Central memory CD4-positive, alpha-beta T cell (primary cell): ENCODE measurements at places on chromosomes 3 and 15.

GRCh38 chr3:186955898-186956696, 25.8 kb downstream of the ST6GAL1 start:
- no peak for DNase-seq

DNA sequence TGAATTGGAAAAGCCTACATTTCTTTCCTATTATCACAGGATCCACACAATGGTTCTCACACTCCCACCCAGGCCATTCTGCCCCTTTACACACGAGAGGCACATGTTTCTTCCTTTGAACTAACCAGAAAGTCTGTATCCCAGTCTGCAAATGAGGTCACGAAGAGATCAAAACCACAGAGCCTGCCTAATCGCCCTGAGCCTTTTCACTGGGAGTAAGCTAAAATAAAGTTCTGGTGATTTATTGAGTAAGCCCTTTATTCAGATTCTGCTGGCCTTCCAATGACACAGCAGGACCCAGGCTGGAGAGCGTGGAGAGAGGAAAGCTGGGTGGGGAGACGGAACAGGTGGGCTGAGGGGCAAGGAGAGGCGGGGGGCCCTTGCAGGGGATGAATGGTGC, 78.7 kb downstream of the ATP1B3 start:
- no peak for DNase-seq

- no peak for DNase-seq
Observed at GRCh38 chr15:85403745-85404144, 23.3 kb downstream of the AKAP13 start.

DNA sequence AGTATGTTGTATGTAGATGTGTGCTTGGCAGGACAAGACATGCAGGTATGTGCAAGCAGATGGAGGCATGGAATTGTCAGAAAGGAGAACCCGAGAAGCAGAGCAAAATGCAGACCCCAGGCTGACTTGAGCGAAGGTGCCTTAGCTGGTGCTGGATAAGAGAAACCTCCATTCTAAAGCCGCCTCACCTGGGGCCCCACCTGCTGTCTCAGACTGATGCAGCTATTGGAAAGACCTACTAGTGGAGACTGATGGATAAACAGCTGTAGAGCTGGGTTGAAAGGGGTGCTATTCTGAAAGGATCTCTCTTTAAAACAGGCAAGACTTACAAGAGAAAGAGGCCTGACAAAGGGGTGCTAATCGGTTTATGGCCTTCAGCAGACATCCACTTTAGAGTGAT, 86.2 kb downstream of the EPHB1 start:
- DNase-seq: no peak

DNA sequence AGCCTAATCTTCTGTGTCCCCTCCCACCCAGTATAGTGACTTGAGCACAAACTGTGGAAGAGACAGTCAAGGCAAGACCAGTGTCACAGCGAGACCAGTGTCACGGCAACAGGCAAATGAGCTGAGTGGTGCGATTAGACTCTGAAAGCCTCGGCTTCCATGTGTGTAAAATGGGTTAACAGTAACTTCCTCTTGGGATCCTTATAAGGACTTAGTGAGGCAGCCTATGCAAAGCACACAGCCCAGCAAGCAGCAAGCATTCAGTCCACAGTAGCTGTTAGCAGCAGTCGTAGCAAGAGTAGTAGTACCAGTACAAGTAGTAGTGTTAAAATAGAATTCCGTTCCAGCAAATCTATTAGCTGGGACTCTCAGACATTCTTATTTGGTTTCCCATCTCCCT, 334.1 kb downstream of the GABRB3 start:
- DNase-seq: no peak

DNA sequence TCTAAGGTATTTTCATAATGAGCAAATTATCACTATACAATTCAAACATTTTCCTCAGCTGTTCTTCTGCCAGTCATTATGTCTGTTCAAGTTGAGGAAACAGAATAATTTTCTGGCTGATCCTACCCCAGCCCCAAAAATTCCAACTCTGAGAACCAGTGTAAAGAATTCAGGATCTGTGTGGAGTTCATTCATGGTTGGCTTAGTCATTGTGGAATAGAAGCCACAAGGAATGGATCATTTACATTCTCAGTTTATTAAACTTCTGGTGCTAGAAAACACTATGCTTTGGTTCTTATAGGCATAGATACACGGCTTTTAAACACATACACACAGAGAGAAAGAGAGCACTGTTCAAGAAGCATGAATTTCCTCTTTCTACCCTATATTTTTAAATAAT, 134.6 kb downstream of the CMSS1 start:
- no peak for DNase-seq

GRCh38 chr3:130779031-130779430, 32.4 kb upstream of the PIK3R4 start:
- no peak for DNase-seq

- DNase-seq: no peak
Observed at GRCh38 chr3:52845691-52846431, 11.0 kb upstream of the MUSTN1 start.

DNA sequence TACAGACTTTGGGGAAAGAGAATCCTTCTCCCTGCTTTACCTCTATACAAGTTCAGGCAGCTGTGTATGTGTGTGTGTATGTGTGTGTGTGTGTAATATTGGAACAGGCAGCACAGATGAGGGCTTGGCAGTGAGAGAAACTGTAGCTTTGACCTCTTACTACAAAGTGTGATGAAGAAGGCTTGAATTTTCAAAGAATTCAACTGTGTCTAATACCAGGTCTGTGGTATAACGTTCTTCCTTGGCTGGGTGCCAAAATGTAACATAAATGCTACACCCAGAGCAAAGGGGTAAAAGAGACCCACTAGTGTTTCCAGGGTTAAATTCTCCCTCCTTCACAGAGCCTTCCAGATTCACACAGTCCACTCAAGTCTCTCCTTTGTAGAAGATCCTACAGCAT, 51.1 kb downstream of the CHST2 start:
- DNase-seq: peak; percentile 8

GRCh38 chr3:128362026-128362965, 104.4 kb downstream of the DNAJB8 start:
- no peak for DNase-seq

DNA sequence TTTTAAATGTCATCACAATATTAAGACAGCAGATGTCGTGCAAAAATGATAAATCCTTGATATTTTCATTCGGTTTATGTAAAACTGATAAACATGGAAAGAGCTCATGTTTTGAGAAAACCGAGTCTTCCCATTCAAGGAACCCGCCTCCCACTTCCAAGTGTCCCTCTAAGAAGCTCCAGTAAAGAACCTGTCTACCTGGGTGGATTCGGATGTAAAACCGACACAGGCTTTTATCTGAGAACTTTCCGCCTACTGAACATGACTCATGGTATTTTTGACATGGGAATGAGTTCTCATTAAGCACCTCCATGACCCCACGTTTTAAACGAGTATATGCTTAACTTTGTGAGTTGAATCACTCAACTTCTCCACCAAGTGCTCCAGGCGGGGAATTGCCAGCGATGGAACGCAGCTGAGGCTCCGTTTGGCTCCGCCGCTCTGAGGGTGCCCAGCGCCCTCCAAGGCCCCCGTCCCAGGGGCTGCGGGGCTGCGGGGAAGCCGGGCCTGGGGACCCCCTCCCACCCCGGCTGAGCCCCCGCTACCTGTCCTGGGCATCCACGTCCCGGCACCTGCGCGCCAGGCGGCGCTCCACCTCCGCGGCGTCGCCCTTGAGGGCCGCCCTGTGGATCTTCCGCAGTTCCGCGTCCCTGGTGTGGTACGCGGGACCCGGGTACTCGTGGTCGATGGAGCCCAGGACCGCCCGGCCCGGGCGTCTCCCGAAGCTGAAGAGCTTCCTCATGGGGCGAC, 119.9 kb downstream of the LMLN start:
- DNase-seq: peak; percentile 17

- DNase-seq: no peak
Observed at GRCh38 chr3:60898321-60898720, 352.9 kb downstream of the FHIT start.
